ENCODE measurements at places on chromosomes 2 and 18. TPM values are rescaled to one million over a fixed set of nuclear protein-coding genes. Genes with fewer than 3 reads are reported as not detected.

Gene KIF3C
- total RNA-seq: 24.4 TPM

Gene BOLA3
- 77.5 TPM for total RNA-seq

Gene MYO7B
- total RNA-seq: 1.4 TPM

GRCh38 chr2:42035241-42035640 lies 12.6 kb upstream of the PKDCC start:
- DNase-seq: no peak

- no peak for DNase-seq
Observed at GRCh38 chr2:66201242-66201641, 233.7 kb upstream of the MEIS1 start.

DNA sequence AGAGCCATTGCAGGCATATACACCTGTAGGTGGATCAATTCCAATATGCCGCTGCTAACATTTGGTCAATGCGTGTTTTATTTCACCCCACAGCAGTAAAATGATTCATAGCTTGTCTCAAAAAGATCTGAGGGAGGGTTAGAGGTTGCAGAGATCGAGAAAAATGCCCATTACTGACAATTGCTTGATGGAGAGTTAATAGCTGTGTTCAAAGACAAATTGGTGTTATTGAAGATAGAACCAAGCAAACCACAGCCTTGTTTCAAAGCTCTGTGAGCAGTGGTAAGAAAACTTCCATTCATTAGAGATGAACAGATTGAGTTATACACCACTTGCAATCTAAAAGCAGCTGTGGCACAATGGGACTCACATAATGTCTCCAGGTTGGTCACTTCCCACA lies 95.4 kb downstream of the KCNE4 start:
- no peak for DNase-seq

DNA sequence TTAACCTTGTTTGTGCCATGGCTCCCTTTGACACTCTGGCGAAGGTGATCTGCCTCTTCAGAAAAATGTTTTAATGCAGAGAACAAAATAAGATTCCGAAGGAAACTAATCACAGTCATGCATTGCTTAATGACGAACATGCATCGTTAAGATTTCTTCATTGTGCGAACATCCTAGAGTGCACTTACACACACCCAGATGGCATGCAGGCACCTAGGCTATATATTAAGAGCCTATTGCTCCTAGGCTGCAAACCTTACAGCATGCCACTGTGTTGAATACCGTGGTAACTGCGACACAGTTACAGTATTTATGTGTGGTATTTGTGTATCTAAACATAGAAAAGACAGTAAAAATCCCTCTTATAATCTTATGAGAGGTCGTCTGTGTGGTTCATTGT lies 8.3 kb downstream of the ASAP2 start:
- DNase-seq: no peak

DNA sequence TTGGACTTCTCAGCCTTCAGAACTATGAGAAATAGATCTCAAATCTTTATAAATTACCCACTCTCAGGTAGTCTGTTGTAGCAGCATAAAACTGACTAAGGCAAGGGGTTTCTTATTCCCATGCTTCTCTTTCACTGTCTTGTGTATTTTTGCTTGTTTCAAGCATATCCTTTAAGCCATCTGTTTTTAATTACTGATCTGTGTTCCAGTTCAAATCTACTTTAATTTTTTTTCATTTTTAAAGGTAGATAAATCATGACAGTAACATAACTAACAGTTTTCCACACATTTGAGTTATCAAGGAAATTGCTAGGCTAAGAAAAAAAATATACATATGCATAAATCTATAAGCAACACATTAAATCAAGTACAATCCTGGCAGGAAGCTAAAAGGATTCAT lies 317.9 kb upstream of the TNP1 start:
- DNase-seq: no peak

DNA sequence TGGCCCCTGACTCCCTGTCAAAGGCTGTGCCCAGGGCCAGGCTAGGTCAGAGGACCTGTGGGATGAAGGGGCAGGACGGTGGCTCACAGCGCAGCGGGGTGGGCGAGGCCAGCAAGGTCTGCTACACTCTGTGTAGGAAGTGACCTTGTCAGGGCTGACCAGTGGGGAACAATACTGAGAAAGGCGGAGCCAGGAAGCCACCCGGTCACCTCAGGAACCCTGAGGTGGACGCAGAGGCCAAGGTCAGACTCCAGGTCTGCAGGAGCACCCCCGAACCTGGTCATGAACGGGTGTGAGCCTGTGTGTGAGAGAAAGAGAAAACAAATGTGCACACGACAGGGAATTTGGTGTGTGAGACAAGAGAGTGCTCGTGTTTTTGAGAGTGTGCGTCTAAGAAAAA lies 72.3 kb downstream of the SMAD7 start:
- no peak for DNase-seq

DNA sequence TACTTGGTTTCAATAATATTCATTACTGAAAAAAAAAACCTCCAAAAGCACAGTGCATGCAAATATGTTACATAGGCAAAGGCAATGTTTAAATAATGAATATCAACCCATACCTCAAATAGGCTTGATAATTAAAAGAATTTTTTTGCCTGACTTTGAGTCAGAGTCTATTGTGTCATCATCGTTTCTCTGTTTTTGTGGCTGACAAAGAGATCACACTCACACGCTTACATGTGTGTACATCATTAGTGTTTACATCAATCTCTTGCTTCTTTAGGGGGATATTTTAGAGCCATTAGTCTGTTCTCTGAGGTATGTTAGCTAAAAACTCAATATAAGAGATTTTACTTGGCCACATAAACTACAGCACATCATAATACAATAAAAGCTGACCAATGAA lies 150.3 kb upstream of the MMADHC start:
- DNase-seq: no peak

DNA sequence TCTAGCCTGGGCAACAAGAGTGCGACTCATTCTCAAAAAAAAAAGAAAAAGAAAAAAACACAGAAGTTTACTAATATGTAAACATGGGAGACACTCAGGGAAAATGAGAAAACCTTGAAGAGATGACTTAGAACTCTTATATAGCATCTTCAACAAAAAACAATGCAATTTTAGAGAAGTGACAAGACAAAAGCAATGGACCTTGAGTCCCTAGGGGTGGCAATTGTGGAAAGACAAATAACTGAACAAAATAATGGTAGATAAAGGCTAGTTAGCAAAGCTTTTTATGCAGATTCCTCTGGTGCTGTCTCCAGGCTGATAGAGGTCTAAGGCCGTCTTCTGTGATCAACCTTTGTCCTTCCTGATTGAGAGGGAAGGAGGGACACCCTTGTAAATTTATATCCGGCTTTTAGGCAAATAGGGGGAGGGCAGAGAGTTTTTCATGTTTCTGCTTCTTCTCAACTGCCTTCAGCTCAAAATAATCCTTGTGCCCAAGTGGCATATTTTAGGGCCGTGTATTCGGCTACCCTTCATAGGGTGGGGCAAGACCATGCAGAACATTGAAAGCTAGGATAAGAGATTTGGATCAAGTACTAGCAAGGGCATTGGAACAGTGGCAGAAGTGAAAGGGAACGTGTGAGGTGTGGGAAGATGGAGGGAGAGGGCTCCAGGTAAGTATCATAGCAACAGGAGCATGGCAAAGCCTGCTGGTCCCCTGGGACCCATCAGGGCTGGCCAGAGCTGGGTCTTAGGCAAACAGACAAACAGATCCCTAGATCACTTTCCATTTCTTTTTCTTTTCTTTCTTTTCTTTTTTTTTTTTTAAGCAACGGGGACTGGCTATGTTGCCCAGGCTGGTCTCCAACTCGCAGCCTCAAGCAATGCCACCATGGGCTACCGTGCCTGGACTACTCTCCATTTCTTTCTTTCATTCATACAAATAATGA lies 116.2 kb upstream of the STPG4 start:
- DNase-seq: no peak

DNA sequence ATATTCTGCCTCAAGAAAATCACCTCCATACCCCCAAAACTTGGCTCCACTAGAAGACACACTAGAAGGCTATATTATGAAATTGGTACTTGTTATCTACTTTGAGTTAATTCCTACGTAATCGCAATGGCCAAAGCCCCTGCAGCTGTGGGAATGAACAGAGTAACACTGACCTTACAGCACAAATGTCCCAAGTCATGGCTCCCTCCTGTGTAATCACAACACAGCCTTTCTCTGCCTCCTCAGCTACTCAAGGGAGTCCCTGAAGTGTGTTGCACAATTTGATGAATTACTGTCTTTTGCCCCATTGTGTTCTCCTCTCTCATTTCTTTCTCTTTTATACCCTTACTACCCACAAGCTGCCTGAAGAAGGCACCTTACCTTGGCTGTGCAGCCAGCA lies 375.2 kb downstream of the ARHGAP15 start:
- DNase-seq: no peak

DNA sequence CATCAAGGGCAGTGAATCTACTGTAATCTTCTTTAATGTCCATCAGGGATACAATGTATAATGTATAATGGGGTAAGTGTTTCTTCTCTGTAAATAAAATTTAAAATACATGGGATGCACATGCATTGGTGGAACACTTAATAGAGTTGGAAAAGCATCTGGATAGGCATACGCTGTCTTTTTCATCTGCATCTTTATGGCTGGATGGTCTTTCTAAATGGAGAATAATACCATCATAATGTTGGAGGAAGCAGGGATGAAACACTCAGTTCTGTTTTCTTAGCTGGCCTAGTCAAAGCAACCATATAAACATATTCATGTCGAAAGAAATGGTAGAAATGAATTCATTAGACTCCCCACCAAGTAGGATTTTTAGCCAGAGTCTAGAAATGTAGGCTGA lies 202.8 kb downstream of the CDCA7 start:
- no peak for DNase-seq

- DNase-seq: no peak
Observed at GRCh38 chr18:64264171-64264570, 115.3 kb upstream of the LINC00305 start.

Data from prostate gland (tissue), 2 donors.